ENCODE measurements at places on chromosomes 5 and 9.

GRCh38 chr5:153863951-153864350, 174.8 kb downstream of the FAM114A2 start:
- peak; percentile 21 for DNase-seq

DNA sequence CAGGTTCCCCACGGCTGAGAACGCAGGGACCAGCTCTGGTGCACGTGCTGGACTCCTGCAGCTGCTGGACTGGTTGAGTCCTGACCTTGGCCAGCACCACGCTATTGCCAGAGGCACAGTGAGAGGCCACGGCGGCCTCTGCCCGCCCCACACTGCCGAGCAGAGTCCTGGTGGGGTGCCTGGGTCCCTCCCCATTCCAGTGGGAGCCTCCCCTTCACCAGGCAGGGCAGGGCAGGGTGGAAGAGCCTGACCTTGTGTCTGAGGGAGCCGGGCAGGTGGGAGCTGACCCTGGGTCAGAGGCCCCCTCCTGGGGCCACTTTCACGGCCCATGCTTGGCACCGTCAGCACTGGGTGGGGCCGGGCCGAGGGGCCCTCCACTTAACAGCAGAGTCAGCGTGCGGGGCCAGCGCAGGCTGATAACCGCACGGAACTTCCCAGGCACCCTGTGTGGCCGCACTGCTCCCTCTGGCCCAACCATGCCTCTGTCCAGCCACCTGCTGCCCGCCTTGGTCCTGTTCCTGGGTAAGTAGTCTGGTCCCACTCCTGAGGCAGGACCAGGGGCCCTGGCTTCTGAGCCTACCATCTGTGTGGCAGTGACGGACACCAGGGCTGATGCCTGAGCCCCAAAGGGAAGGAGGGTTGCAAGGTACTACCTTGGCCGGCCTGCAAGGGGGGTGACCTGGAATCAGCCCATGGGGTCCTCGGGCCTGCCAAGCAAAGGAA, at the start of gene MAMDC4:
TSS of gene MAMDC4 (plus strand) at position 406 of the 723 bp plus-strand sequence. CDS start at position 477, 71 bp downstream.
- no peak for DNase-seq

GRCh38 chr9:109214414-109214813, 47.4 kb upstream of the FRRS1L start:
- no peak for DNase-seq

DNA sequence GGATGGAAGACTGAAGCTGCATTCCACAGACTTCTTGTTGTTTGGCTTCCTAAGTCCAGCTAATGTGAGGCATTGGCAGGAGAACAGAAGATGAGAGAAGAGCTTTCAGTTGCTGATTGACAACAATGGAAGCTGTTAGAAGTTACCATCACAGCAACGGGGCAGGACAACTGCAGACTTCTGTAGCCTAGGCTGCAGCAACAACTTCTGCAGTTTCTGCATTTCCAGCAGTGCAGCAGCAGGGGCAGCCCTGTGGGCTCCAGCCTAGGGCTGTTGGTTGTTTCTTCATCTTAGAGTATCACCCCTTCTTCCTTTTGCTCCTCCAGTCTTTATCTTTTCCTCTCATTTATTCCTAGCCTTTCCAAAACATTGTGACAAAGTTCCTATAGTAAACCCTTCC, 528.8 kb upstream of the PTGER4 start:
- DNase-seq, result no peak

GRCh38 chr9:137147793-137148160, 8.8 kb downstream of the GRIN1 start:
- no peak for DNase-seq

DNA sequence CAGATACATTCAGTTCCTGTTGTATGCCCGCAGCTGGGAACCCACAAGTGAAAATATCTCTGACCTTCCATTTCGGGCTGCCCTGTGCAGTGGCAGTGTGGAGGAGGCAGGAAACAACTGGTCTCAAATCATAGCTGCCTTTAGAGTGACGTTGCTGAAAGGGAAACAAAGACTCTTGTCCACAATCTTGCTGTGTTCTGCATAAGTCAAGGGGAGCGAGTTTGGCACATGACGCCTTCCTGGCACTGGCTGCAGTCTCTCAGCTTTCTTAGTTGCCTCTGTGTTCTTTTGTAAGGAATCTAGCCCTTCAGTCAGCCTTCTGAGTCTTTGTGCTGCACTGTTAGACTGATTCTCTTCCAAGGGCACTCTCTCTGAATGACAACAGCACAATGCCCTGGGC, 24.0 kb downstream of the ADAMTS16 start:
- DNase-seq, result no peak

GRCh38 chr5:131460867-131461572, 174.0 kb downstream of the RAPGEF6 start:
- no peak for DNase-seq

DNA sequence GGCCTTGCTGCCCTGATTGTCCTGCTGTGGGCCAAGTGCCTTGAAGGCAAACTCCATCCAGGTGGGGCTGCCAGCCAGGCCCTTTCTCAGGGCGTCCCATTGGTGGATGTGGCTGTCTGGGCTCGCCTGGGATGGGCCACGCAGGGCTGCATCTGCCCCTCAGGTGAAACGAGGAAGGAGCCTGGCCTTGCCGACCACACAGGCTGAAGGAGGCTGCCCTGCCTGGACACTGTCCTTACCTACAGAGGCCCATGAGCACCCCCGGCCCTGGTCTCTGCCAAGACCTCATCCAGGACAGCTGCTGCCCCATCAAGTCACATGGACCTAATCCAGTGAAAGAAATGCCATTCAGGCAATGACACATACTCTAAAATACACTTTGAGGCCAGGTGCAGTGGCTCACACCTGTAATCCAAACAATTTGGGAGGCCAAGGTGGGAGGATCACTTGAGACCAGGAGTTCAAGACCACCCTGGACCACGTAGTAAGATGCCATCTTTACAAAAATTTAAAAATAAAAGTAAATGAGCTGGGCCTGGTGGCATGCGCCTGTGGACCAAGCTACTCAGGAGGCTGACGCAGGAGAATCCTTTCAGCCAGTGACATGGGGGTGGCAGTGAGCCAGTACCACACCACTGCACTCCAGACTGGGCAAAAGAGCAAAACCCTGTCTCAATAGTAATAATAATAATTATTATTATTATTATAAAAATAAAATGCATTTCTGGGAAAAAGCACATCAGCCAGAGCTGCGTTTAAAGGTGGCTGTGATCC, 33.9 kb downstream of the PNPLA7 start:
- no peak for DNase-seq

- no peak for DNase-seq
Observed at GRCh38 chr5:106587-106986, 14.6 kb downstream of the PLEKHG4B start.

DNA sequence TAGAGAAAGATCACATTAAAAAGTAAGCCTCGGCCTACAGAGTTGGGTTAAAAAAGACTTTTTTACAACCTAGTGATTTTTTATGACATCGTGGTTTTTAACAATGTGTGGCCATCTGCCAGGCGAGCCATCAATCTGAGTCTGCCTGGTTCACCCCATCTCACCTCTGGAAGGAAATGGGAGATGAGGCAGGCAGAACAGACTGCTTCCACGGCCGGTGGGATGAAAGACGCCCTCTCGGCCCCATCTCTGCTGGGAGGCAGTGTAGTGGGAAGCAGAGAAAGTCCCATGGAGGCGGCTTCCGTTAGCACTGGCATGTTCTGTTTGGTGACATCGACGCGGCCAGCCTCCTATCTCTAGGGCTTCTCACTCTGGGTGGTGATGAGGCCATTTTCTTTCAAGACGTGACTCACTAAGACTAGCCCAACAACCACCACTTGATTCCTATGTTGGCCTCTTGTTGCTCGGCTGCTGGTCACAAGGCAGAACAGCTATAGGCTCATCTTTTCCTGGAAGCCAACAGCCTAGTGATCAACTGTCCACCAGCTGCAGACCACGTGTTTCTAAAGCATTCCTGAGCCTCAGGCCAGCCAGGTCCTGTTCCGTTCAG, 132.4 kb upstream of the OTULINL start:
- peak; percentile 97 for DNase-seq

DNA sequence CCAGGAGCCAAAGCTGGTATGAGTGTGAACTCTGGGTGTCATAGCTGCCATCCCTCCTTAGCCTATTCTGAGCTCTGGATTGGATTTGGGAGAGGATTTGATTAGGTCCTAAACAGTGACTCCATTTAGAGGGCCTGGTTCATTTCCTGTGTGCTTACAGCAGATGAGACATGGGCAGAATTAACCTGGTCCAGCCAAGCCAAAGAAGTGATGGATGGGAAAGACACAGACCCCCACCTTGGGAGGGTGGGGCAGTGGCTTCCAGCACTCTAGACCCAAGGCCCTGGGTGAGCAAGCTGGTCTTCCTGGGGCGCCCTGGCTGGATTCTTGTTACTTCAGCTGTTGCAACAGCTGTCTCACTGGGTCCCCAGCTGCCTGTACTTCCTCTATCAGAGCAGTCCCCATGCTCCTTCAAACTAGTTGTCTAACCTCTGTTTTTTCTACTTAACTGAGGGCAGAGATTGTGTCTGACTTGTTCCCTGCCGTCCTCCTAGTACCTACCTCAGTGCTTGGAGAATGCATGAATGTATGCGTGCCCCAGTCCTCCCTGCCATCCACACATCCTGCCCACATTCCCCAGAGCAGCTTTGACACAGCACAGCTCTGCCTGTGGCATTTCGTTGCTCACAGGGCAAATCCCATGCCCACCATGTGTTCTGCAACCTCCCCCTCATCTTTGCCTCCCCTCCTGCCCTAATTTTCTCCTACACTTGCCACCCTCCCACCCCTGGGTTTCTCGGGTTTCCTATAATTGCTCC, 115.9 kb downstream of the RGS3 start:
- DNase-seq, result no peak

DNA sequence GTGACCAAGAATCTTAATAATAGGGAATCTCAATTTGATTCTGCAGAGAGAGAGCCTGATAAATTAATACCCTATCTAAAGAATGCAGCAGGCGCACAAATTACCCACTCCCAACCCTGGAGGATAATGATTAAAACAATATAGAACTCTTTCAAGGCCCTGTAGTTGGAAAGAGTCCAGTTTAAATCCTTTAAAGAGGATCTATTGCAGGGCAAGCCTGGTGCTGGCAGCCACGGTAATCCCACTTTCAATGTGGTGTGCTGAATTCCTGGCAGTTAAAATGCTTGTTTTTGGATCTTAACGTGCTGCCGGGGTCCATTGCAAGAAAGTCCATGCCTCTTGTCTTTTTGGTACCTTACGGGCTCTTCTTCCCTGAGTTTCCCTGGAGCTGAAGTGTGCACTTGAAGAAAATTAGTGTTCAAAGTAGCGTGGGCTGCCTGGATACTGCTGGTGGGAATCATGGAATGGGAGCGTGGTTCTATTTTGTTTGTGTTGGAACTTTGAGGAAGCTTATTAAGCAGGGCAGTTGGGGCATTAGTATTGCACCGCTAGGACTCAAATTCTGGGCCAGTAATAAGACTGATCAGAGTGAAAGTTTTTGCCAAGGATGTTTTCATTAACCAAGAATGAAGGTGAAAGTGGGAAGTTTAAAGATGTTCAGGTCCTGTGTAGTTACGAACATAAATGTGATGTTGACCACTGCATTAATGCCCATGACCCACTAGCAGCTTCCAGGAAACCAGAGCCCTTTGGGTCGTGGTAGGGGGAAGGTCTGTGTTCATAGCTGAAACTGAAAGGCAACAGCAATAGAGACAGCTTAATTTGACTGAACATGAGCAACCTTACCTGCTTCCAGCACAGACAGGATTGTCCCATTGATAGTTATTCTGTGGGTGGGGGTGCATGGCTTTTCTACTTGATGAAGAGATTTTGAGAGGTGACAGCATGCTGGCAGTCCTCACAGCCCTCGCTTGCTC, 20.8 kb downstream of the MARCHF6 start:
- no peak for DNase-seq

DNA sequence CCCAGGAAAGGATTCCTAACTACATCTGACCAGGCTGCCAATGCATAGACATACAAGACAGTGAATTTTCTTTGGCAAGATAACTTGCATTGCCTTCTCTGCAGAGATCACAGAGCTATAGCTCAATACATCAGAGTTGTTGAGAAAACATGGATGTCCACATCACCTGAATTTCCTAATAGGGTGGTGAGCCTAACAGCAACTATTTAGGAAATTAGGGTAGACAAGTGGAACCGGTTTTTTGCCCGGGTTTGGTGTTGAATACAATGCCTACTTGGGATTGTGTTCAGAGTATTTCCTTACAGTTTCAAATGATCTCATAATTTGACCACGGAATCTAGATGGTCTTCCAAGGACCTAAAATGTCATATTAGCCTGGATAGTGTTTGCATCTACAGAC, 262.7 kb downstream of the KIF4B start:
- no peak for DNase-seq

DNA sequence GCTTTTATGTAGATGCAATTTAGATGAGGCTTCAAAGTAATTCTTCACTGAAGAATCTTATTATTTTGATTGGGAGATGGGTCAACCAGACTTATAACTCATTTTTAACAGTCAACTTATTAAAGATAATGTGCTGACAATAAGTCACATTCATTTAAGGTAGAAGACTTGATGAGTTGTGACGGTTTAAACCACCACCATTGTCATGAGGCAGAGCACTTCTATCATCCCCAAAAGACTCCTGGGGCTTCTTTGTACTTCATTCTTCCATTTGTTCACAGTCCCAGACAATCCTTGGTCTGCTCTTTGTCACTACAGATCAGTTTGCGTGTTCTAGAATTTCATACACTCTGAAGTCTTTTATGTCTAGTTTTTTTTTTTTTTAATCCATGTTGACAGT, 346.1 kb downstream of the RASEF start:
- no peak for DNase-seq

DNA sequence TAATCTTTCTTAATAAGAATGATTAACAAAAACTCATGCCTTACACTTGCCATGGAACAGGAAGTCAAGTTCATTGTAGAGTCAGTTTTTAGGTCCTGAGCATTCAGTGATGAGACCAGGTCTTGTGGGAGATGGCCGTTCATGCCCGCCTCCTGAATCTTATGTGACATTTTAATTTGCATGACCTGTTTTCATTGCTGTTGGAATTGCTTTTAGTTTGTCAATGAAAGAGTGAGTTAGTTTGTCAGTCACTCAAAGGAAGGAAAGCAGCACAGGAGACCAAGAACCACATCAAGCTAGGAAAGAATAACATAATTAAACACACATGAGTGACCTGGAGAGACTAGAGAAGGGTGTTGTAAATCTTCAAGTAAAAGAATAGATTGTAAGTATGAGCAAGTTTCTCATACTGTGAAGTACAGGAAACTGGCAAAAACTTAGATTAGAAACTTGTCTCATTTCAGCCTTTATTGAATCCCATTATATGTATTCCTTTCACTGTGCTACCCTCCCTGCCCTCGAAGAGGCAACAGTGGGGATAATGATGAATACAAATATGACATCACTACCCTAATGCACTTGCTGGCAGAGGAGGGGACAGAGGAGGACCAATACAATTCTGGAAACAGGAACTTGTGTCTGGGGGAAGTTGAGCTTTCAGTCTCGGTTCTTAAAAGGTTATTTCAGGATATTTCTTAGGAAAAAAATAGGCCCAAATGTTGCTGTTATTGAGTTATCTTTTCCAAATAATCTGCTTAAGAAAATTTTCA, 64.3 kb upstream of the C6 start:
- DNase-seq, result no peak
